ENCODE measurements at places on chromosomes 4 and X.

DNA sequence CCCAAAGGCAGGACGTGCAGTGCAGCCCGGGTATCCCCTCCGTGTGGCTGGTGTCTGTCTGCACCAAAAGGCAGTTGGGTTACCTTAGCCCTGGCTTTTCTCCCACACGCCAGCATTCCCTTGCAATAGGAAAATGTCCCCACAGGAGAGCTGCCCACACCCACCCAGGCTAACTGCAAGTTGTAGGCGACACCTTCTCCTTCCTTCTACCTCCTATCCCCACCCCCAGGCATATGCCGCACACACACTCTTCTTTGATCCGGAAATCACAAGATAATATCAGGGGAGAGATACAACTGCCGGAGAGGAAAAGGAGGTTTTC is 444 bp upstream of the APBB2 start:
- no peak for DNase-seq

DNA sequence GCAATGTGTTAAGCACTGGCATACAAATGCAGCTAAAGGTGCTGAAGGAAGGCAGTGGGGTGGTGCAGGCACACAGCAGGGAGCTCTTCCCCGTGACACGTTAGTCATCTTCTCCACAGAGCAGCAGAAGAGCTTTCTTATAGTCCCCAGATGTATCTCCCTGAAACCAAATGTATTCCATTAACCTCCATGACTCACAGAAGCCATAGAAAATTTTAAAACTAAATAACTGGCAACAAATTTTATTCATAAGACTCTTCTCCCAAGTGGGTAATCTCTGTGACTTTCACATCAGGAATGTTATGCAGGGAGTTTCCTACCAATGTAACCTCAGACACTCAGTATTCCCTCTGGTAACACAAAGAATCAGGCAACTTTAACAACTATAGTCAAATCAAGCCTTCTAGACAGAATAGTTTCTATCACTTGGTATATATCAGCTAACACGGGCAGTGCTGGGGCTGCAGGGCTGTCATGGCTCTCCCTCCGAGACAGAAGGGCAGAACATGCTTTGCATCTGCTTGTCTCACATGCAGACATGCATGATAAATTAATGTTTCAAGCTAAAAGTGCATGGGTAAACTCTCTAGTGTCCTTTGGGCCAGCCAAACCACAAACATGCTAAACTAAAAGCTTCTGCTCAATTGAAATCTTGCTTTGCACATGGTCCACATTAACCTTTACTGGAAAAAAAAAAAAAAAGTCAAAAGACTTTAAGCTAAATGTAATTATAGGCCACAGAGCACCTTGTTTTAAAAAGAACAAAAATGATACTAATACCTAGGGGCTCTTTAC is 28.2 kb downstream of the ANXA5 start:
- no peak for DNase-seq

GRCh38 chrX:104310090-104310489 is 55.4 kb upstream of the ESX1 start:
- no peak for DNase-seq

DNA sequence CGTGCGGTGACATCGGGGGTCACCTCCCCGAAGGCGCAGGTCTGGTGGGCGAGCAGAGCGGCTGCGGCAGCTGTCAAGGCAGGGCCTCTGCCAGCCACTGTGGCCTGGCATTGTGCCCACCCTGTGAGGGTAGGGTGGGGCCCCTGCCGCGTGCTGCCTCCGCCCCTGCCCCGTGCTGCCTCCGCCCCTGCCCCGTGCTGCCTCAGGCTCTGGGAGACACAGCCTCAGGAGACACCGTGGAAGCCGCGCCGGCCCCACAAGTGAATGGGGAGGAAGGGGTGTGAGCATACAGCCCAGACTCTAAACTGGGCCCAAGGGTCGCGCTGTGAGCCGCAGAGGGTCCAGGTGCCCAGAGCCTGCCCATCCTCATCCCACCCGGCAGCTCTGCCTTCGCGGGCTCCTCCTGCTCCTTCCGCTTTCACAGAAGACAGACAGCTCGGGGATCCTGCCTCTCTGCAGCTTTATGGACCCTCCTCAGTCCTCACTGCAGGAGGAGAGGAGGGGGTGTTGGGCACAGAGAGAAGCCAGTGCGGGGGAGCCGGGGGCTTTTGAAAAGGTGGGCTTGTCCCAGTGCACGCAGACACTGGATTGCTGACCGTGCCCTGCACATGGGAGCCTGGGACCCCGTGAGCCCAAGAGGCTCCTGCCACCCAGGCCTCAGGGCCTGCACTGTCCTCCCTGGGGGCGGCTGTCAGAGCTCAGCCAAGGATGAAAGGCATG is 27.4 kb downstream of the PCGF3 start:
- DNase-seq: no peak

- no peak for DNase-seq
Measured at GRCh38 chrX:135981010-135981409, 4.2 kb upstream of the SLC9A6 start.

DNA sequence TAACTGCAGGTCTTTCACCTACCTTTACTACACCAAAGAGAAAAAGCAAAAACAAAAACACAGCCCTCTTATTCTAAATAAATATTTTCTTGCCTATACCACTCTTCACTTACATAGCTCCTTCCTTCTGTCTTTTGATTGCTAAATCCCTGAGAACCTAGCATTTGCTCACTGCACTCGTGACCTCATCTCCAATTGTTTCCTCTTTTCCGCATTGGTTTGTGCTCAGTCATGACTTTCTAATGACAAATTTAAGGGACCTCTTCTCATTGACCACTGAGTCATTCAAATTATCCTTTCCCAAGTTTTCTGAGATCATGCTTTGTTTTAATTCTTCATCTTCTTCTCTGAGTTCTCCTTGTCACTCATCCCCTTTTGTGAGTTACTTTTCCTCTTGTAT is 1697.1 kb downstream of the STIM2 start:
- DNase-seq: no peak

DNA sequence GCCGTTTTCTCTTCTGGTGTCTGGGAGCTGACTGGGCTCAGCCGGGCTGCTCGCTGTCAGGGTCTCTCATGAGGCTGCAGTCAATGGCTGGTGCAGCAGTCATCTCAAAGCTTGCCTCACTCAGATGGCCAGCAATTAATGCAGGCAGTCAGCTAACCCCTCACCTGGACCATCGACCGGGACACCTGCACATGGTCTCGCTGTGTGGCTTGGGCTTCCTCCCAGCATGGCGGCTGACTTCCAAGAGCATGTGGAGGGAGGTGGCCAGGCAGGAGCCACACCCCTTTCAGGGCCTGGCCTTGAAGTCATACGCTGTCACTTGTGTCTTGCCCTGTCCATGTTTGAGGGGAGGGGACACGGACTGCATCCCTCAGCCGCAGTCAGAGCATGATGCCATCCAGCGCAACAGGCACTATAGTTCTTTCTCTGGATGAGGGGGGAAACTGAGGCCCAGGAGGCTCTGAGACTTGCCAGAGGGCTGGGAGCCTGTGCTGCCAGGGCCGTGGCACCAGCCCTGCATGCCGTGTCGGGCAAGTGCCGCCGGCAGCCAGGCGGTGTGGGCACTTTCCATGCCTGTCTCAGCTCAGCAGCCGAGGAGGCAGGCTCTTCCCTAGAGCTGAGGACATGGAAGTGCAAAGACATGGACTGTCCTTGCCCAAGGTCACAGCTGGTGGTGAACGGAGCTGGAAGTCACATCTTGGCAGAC is 201.8 kb downstream of the AFAP1 start:
- DNase-seq: no peak

DNA sequence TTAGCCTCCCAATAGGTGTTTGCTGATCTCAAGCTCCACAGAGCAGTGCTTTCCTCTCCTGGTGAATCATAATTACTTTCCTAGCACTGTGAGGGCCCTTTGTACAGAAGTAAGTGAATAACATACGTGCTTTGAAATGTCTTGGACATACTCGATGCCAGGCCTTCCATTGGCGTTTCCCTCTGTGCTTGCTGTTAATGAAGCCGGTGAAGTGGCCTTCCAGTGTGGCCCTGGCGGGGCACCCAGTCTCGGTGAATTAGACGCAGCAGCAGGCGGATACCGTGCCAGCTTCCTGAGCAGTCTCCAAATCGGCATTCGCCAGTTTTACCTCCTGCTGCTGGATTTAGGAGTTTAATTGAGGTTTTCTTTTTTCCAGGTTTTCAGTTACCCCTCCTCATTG is 132.3 kb downstream of the HMX1 start:
- DNase-seq: no peak

GRCh38 chr4:113832803-113833202 is 71.3 kb upstream of the CAMK2D start:
- DNase-seq: no peak

DNA sequence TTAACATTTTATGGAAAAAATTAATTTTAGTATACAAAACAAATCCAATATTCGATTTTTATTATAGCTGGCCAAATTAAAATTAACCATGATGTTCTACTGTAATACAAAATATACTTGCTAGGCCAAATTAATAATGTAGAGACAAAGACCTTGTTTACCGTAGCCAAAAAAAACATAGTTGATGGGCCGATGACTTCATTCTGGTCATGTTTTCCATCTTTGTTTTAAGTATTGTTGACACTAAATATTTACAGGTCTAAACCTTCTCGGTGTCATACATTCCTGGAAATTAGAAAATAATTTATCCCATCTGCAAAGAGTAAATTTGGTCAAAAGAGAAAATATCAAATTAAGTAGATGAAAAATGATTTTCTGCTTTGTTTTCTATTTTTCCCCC is 698.5 kb downstream of the GRID2 start:
- DNase-seq: no peak

- no peak for DNase-seq
Measured at GRCh38 chr4:56082829-56083228, 134.1 kb downstream of the CEP135 start.

DNA sequence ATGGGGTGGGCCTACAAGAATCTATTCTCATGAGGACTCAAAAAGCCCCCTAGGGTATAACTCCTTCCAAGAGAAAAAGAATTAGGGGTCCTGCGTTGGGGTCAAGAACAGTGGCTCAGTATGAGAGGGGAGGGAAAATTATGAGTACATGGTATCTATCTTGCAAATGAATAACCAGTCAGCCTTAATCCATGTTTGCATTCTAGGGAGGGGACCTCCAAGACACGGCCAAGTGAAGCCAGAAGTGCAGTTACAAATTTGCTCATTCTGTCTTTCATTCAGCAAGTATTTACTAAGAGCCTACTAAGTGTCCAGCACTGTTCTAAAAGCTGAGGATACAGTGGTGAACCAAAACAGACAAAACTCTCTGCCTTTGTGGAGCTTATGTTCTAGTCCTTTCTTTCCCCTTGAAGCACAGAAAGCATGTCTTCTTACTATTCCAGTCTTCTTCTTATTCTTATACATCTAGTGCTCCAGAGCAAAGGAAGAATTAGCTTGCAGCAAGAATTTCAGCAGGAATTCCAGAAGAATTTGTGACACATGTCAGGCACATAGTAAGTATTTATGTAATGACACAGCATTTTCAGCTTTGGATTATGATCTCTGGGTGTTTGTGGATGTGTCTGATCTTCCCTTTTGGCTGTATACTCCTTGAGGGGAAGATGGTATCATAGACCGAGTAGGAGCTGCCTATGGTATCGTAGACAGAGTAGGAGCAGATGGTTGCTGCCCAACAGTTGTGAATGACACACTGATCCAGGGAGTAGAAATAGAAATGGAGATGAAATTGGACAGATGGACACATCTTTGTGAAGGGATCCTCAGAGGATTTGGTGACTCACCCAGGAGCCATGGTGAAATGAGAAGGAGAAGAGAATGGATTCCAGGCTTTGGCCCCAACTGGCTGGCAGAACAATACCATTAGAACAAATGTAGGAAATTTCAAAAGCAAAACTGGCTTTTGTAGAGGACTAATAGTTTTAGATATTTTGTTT is 75.9 kb downstream of the COQ2 start:
- no peak for DNase-seq

DNA sequence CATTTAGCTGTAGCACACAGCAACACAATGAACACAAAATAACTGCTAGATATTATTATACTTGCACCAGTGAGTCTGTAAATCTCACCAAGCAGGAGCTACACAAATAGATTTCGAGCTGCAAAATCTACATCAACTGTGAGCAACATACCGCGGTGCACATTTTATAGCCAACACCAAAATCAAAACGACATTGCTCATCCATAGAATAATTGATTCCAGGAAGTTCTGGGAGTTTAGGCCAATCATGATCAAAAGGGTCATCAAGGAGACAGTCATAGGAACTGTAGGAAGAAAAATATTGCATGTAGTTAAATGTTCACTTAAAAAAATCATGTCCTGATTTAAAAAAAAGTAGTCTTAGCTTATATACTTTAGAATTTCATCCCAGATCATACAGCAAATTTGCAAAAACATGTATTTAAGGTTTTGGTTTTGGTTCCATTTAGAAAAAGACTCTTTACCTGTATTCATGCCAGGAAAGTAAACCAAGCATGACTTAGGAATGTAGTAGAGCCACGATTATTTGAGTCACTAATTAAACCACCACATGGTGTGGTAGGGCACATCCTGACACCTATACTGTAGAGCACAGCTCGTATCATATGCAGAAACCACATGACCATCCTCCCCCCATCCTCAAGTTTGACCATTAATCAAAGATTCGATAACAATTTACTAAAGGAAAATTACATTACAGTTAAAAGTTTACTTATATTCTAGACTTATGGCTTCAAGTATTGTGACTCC is 250.4 kb downstream of the ADAMTS3 start:
- no peak for DNase-seq

DNA sequence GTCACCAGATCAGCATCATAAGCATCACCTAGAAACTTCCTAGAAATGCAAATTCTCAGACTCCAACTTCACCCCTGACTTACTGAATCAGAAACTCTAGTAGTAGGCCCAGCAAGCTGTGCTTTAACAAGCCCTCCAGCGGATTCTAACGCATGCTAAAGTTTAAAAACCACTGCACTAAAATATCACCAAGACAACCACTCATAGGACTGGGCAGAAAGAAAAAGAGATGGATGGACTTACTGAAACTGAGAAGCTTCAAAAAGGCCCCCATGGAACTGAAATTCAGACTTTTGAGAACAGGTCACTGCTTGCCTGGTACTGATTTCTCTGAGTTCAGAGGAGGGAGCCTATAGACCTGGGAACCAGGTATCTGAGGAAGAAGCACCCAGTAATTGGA is 40.1 kb downstream of the FAM241A start:
- DNase-seq: no peak

All from SK-N-MC (cell line).